Endodermal cell (in vitro differentiated cells): ENCODE measurements at places on chromosomes 7 and 10. TPM values are rescaled to one million over a fixed set of nuclear protein-coding genes. Genes with fewer than 3 reads are reported as not detected.

GRCh38 chr7:47266799-47267198 is 315.1 kb downstream of the TNS3 start:
- H3K36me3 ChIP-seq, result no peaks in the 10 kb centered on the region
- no peak overlapping the region for H3K4me3 ChIP-seq
- DNase-seq, result no peak
- H3K4me1 ChIP-seq, result no peaks in the 10 kb centered on the region
- no peak overlapping the region for H3K27ac ChIP-seq

Gene IFIT1
- total RNA-seq, result 0.19 TPM in 1 of 3 replicates, not detected in the others

DNA sequence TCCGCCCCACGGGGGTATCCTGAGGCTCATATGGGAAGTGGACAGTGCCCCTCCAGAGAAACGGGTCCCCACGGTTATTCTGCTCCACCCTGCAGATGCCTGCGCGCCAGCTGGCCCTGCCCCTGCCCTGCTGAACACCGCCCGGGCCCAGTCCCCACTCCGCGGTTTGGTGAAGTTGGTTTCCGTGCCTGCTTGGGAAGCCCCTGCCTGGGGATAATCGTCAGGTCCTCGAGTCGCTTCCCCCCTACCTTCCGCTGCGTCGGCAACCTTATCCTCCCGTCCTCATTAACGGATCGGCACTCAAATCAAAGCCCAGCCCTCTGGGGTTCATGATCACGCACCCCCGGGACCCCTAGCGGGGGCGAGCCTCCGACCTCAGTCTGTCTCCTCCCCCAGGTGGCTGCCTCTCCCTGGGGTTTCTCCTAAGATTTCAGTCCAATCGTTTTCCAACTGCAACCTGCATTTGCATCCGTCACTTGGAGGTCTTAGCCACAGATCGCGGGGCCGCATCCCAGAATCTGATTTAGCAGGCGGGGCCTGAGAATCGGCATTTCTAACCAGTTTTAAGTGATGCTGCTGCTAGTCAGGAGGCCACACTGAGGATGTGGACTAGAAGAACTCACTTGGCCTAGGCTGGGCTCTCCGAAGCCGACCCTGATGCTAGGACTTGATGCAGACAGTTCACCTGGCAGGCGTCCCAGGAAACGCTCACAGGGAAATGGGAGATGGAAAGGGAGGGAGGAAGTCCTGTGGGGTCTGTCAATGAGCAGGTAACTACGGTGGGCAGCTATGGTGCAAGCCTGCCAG is 27.6 kb downstream of the WDR86 start:
- H3K27ac ChIP-seq, result no peak overlapping the region
- H3K4me3 ChIP-seq, result no peak overlapping the region
- H3K4me1 ChIP-seq, result peaks cover 3% of the 10 kb centered on the region
- H3K36me3 ChIP-seq, result peaks cover 6% of the 10 kb centered on the region

Gene ENTPD7
- total RNA-seq, result 26.4 and 26.6 TPM in 2 replicates

Gene ZNF511
- total RNA-seq, result 57.6 and 67.6 TPM in 2 replicates

DNA sequence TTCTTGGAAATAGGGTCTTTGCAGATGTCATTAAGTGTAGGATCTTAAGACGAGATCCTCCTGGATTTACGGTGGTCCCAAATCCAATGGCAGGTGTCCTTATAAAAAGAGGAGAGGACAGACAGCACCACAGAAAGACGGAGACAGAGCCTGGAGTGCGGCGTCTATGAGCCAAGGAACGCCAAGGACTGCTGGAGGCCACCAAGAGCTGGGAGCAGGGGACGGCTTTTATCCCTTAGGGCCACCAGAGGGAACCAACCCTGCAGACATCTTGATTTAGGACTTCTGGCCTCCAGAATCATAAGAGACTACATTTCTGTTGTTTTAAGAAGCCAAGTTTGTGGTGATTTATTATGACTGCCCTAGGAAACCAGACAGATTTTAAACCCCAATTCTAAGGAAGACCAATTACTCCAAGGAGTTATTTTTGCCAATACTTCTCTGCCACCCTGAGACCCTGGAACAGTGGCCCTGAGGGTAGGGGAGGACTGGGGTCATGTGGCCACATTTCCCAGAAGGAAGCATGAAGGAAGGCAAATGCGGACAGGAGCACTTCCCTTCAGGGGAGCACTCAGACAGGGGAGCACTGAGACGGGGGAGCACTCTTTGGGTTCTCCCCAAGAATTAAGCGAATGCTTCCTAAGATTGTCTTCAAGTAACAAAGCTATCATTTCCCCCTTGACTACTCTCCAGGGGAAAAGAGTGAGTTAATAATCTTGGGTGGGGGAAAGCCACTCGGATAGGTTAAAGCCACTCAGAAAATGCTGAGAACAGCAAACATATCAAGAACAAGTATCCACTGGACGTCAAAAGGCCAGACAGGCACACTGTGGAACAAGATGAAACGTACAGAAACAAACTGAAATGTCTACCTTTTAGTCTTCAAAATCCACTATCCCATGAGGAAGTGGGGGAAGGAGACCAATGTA is 67.5 kb downstream of the CHST15 start:
- H3K4me3 ChIP-seq, result no peak overlapping the region
- DNase-seq, result peak; percentile 67
- H3K36me3 ChIP-seq, result peaks cover 6% of the 10 kb centered on the region
- H3K27me3 ChIP-seq, result no peaks in the 10 kb centered on the region

DNA sequence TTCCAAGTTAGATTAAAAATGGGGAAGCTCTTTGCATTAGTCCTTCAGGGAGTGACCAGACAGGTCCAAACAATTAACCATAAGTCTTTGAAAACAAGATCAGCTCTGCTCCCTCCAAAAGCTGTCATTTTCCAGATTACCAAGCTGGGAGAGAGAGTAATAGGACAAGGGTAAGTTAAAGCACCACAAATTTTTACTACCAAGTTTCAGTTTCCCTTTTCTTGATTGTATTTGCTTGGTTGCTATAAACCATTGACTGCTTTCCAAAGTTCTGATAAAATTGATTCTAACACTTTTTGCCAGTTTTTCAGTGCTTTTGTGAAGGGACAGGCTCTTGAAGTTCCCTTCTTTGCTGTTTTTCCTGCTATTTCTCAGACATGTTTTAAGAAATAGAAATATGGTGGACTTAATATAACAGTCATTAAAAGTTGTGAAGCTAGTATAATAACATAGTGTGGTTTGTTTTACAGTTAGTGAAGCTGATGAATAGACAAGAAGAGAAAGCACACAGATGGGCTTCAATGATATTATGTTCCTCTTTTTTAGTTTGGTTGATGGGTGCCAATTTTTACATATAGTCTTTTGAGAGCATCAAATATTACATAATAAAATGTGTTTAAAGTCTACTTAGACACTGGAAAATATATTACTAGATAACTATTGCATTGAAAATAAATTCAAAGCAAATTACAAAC is 40.0 kb upstream of the ZNF365 start:
- no peaks in the 10 kb centered on the region for H3K4me1 ChIP-seq
- no peaks in the 10 kb centered on the region for H3K36me3 ChIP-seq
- no peak overlapping the region for H3K27ac ChIP-seq
- H3K4me3 ChIP-seq, result no peak overlapping the region
- H3K27me3 ChIP-seq, result no peaks in the 10 kb centered on the region
- DNase-seq, result no peak

DNA sequence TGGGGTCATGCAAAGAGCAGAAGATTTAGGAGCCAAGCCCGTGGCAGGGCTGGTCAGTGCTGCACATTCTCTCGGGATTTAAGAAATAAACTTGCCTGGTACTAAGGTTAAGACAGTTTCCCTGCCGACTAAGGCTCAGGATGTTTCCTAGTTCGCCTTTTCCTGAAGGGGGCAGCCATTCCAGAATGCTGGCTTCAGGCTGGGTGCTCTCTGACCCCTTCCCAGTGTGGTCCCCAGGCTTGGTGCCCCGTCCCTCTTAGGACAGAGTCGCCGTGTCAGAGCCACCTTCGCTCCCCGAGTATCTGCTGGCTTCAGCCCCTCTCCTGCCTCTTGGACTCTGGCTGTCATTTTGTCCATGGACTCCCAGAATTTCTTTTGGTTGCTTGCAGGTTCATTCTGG is 117.2 kb downstream of the ELFN1 start:
- no peaks in the 10 kb centered on the region for H3K36me3 ChIP-seq
- H3K4me1 ChIP-seq, result no peaks in the 10 kb centered on the region
- H3K27ac ChIP-seq, result no peak overlapping the region
- peak; percentile 57 for DNase-seq
- H3K27me3 ChIP-seq, result no peaks in the 10 kb centered on the region
- no peak overlapping the region for H3K4me3 ChIP-seq

Gene CALHM1
- total RNA-seq, result not detected in 3 replicates

- no peak overlapping the region for H3K27ac ChIP-seq
- H3K36me3 ChIP-seq, result no peaks in the 10 kb centered on the region
Observed at GRCh38 chr10:132905661-132906060, 36.7 kb downstream of the CFAP46 start.

DNA sequence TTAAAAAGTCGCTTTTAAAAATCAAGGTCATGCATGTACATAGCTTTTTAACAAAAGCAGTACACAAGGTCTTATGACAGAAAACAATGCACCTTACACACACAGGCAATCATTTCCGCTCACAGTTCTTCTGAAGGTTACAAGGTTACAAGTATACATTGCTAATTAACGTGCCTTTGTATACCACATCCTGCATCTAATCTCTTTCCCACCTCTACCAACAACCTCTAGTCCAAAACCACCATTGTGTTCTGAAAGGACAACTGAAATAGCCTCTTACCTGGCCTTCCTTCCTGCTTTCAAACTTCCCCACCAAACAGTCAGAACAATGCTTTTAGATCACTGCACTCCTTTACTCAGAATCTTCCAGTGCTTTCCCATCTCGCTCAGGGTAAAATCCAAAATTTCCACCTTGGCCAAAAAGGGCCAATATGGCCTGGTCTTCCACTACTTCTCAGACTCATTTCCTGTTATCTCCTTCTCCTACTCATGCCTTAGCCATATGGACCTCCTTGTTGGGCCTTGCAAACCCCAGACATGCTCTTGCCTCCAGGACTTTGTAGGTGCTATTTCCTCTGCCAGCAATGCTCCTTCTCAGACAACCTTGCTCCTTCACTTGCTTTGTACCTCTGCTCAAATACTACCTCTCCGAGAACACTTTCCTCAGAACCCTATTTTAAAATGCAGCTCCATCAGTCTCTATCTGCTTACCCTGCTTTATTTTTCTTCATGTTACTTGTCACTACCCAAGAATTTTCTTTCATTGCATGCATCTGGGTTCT is 205.4 kb downstream of the DNAJC1 start:
- DNase-seq, result no peak
- H3K27ac ChIP-seq, result no peak overlapping the region
- no peak overlapping the region for H3K4me3 ChIP-seq
- no peaks in the 10 kb centered on the region for H3K27me3 ChIP-seq

GRCh38 chr10:65670087-65670486 is 1255.7 kb upstream of the LRRTM3 start:
- no peak overlapping the region for H3K4me3 ChIP-seq
- no peak overlapping the region for H3K27ac ChIP-seq
- H3K4me1 ChIP-seq, result no peaks in the 10 kb centered on the region
- H3K27me3 ChIP-seq, result no peaks in the 10 kb centered on the region
- no peaks in the 10 kb centered on the region for H3K36me3 ChIP-seq

- no peak overlapping the region for H3K4me3 ChIP-seq
- H3K27ac ChIP-seq, result no peak overlapping the region
- DNase-seq, result no peak
Observed at GRCh38 chr10:46328853-46329689, 42.3 kb downstream of the ANTXRL start.

Gene LIPK
- total RNA-seq, result not detected in 3 replicates

GRCh38 chr7:140039066-140039465 is 23.7 kb downstream of the PARP12 start:
- no peak overlapping the region for H3K27ac ChIP-seq
- H3K36me3 ChIP-seq, result no peaks in the 10 kb centered on the region
- no peaks in the 10 kb centered on the region for H3K4me1 ChIP-seq
- no peaks in the 10 kb centered on the region for H3K27me3 ChIP-seq
- no peak for DNase-seq

DNA sequence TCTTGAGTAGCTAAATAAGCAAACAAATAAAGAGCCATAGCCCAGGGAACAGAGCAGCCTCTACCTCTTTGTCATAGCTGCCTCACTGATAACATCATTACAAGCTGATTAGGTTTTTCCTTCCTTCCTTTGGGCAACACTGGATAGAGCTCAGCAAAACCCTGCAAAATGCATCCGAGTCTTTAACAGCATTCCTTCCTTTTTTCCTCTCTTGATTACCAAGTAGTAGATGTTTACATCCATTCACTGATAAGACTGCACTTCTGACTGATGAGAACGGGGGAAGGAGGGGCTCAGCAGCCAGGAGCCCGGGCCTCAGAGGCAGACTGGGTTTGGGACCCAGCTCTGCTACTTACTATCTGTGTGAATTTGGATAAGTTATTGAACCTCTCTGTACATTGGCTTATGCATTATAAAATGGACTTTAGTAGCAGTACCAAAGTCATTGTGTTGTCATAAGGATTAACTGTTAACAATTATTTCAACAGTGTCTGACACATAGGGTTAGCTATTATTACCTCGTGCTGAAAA is 214.2 kb downstream of the ANK3 start:
- no peak overlapping the region for H3K4me3 ChIP-seq
- H3K4me1 ChIP-seq, result no peaks in the 10 kb centered on the region

Gene ABCC2
- total RNA-seq, result 0.28 to 0.90 TPM (median 0.40 TPM) in 3 replicates

Gene MOGAT3
- not detected in 2 replicates for total RNA-seq

DNA sequence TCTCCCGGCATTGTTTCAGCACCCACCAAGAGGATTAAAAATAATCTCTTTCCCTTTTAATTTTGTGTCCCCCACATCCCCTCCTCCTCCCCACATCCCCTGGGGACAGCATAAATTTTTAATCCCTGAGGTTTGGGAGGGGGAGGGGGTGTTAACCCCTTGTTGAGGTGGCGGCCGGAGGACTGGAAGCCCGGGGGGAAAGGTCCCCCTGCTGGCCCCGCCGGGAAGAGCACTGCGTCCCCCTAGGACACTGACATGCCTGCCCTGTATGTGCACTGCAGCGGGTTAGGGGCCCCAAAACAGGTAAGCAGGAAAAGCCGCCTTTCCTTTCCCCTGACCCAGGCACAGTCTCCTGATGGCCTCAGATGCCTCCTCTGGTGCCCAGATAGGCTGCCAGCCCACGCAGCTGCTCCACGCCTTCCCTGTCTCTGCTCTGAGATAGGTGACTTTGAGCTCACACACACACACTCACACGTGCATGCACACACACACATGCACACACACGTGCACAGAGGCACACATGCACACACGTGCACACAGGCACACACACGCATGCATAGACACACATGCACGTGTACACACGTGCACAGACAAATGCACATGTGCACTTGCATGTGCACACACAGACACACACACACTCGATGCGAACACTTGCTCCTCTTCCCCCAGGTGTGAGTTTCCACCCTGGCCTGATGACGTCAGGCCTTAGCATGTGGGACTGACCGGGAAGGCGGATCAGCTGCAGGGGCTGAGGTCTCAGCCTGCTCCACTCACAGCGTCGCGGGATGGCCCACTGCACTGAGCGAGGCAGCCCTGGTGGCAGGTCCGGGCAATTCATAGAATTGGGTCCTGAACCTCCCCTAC is 12.3 kb downstream of the CNPY1 start:
- no peak overlapping the region for H3K27ac ChIP-seq
- H3K4me3 ChIP-seq, result peak overlapping the region; percentile 81
- peak; percentile 91 for DNase-seq
- H3K4me1 ChIP-seq, result peaks cover 5% of the 10 kb centered on the region
- H3K36me3 ChIP-seq, result no peaks in the 10 kb centered on the region
